M059J (cell line): ENCODE measurements at places on chromosomes 2 and 18.
A peak's percentile ranks its signal among the peaks of the same experiment; 100 is the strongest.

DNA sequence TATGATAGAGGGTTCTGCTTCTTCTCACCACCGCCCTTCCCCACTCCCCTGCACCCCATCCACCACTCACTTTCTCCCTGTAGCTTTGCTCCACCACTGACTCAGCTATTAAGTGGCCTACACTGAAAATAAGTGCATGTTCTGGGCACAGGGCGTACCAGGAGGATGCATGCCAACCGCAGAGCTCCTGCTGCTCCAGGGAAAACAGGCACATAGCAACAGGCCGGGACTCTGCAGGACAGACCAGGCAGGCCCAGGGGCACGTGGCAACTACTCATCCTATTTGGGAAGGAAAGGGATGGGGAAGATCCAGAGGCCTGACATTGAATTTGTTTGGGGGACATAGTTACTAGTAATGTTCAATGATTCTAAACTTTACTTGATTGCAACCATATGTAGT lies 28.4 kb downstream of the ARL4C start:
- no peak for DNase-seq

DNA sequence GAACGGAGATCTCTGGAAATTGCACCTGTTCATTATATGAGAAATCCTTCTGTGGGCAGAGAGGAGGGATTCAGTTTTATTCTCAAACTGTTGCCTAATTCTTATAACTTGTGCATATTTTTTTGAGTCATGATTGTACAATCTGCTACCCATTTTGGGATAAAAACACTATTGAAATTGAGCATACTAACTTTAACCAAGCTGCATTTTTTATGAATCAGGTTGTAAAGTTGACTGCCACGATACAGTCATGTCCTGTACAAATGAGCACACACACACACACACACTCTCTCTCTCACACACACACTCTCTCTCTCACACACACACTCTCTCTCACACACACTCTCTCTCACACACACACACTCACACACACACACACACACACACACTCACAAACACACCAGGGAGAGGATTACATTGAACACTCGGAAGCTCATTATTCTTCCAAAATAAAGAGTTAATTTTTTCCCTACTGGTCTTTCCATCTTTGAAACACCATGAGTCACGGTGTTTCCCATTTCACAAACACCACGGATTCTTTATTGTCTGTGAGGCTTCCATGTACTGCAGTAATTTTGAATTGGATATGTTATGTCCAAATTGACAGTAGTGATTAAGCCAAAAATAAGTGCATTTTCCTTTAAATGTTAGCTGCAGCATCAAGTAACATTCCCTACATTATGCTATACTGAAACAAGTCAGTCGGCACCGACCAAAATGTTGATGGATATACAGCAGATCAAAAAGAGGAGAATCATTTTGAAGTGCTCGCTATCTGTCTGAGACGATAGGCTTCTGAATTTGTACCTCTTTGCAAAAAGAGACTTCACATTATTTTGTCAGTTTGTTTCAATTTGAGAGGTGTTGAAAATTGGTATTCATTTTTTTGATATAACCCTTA lies 216.9 kb downstream of the ARHGAP15 start:
- no peak for DNase-seq

DNA sequence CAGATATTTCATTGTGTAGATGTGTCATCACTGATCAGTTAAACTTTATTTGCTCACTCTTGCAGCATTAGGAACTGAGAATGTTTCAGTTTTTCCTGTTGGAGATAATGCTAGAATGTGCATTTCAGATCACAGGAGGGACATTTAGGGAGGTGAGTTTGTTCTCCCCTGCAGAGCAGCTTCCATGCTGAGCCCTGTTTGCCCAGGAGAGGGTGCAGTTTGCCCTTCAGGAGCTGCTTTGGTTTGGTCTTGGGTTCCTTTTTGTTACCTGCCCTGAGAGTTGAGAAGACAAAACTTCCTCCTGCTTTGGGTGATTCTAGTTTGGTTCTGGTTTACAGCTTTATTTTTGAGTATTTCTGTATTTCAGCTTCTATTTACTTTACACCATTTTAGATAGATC lies 49.9 kb downstream of the DGKD start:
- peak; percentile 47 for DNase-seq

- DNase-seq = no peak
Observed at GRCh38 chr2:215658635-215659305, 222.9 kb upstream of the FN1 start.

DNA sequence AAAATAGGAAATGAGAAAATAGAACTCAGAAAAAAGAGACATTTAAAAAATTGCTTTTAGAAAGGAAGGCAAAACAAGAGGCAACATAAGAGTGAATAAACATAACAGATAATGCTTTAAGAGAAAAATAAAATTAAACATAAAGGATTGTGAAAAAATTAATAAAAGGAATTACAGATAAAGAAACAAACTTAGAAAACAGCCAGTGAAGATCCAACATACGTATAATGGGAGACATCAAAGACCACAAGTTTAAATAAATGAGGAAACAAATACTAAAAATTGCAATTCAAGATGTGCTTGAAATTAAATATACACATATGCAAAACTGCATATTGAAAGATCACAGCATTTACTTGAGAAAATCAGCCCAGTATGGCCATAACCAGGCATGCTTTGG lies 448.9 kb downstream of the NBAS start:
- DNase-seq = peak; percentile 1

GRCh38 chr18:49752095-49752457 lies 61.3 kb downstream of the ACAA2 start:
- DNase-seq = no peak

DNA sequence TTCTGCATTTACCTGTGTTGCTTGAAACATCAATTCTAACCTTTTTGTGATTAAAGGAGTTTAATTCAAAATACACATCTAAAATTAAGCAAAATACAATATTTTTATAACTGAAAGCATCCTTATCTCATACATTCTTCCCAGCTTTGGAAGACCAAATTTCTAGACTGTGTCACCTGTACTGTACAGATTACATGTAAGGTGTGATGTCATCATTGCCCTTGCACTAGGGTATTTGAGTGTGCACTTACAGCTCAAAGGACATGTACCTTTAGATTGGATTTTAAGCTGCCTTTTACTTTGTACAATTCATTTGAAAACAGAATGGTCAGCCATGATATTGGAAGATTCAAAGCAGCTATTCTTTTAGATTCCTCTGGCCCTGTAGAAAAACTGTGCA lies 932.8 kb upstream of the POU3F3 start:
- no peak for DNase-seq

DNA sequence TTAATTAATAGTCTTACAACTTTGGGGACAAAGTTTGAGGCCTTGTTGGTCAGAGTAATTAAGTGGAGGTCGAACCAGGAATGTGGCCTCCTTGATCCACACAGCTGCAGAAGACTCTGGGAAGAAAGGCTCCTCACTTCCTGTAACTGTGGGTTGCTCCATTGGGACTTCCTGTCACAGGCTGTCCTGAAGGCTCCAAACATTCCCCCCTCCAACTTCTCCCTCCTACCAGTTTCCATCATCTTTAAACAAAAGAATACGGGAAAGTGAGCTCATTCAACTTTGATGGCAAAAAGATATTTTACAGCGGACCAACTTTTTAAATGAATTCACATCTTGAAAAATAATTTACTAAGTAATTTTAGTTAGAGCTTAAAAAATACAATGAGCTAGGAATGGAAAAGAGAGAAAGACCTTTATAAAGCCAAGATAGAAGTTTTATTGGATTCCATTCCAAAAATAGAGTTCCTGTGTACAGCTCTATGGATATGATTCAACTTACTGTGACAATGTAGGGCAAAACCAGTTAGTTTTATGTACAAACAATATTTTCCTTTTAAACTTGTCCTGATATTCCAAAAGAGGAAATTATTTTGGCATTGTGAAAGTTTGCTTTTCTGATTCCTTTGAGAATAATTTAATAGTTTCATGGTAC lies 212.0 kb upstream of the NABP1 start:
- DNase-seq = peak; percentile 47

DNA sequence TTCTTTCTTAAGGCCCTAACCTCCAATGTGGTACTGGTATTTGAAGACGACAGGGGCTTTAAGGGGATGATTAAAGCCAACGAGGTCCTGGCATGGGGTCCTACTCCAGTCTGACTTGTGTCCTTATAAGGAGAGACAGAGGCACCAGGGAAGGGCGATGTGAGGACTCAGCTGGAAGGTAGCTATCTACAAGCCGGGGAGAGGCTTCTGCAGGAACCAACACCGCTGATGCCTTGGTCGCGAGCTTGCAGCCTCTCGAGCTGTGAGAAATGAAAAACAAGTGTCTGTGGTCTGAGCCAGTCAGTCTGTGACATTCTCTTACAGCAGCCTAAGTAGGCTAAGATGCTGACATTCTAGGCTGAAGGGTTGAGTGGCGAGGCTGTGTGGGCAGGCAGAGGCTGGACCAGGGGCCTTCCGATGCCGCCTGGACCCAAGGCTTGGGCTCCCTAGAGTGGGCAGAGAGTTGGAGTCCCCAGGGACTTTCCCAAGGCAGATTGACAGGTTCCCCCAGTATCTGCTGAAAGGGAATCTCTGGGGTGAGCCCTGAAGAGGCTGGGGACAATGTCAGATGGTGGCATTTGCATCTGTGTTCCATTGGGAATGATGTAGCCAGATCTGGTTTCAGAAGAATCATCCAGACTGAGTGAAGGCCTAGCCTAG lies 322.9 kb upstream of the HS6ST1 start:
- no peak for DNase-seq

DNA sequence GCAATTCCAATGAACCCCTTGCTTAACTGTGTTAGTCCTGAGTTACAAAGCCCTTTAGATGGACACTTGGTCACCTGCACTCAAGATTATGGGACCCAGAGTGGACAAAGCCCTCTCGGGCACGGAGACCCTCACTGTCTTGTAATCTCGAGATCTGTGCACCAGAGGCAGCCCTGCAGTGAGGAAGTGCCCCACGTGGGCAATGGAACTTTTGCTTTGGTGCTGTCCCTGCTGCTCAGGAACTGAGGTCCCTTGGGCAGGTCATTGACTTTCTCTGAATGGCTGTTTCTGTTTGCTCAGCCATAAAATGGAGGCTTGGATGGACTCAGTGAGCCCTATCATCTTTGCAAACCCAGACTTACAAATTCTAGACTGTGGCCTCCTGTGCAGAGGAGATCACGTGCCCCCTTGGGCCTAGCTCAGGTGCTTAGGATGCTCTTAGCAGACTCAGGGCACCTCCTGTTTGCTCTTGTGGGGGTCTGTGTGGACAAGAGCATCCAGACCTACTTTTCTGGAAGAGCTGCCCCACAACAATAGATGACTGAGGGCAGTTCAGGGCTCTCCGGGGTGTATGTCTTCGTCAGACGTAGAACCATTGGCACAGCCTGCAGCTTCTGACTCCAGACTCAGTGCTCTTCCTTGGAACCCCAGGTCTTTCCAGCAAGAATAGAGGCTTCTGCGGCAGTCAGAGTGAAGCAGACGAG lies 94.5 kb upstream of the HS6ST1 start:
- DNase-seq = no peak

- DNase-seq = peak; percentile 5
Observed at GRCh38 chr2:88442473-88442872, 10.0 kb downstream of the FOXI3 start.

DNA sequence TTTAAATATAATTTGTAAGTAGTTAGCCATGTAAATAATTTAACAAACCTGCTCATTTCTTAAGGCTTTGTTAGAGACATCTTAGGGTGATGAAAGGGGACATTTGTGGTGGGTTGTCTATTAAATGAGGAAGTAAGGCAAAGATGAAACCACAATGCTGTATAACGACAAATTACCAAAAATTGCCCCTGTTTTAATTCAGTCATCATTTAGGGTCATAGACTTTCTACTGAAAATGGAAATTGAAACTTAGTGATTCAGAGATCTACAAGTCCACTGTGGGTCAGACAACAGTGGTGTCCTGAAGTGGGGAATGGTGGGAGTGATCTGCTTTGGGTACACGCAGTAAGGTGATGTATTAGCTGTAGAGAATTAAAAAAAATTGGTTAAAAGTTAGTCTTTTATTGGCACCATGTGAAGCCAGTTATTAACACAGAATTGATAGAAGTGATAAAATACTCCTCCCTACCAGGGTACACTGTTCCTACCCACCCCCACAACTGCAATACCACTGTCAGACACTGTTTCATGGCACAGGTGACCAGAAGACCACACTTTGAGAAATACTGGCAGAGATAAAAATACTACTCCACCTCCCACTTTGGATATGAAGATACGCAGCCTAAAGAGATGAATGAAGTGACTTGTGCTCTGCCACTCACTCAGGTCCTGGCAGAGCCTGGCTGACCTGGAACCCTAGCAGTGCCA lies 13.4 kb downstream of the CERS6 start:
- DNase-seq = no peak

GRCh38 chr2:88350331-88351248 lies 101.9 kb downstream of the FOXI3 start:
- no peak for DNase-seq
